CD4-positive, alpha-beta T cell treated with Interleukin-4 for 1 hour (primary cell): ENCODE measurements at places on chromosomes 5 and 9.

DNA sequence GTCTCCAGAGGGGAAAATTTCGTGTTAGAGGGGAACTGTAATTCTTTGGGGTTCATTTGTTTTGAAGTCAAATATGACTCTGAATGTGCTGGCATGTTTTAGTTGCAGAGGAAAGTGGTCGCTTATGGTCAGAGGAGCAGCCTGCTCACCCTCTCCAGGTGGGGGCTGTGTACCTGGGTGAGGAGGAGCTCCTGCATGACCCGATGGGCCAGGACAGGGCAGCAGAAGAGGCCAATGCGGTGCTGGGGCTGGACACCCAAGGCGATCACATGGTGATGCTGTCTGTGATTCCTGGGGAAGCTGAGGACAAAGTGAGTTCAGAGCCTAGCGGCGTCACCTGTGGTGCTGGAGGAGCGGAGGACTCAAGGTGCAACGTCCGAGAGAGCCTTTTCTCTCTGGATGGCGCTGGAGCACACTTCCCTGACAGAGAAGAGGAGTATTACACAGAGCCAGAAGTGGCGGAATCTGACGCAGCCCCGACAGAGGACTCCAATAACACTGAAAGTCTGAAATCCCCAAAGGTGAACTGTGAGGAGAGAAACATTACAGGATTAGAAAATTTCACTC is 13.5 kb downstream of the TXNDC15 start:
- no peak for DNase-seq

- DNase-seq = no peak
Observed at GRCh38 chr9:33011831-33012230, 10.4 kb upstream of the APTX start.

- DNase-seq = no peak
Observed at GRCh38 chr9:133856798-133857197, 118.6 kb upstream of the SARDH start.

- no peak for DNase-seq
Observed at GRCh38 chr9:111917980-111918379, 21.4 kb downstream of the UGCG start.

- peak; percentile 9 for DNase-seq
Observed at GRCh38 chr5:55694152-55694830, 17.8 kb downstream of the SLC38A9 start.
